ENCODE measurements at places on chromosomes 1 and 21. TPM values are rescaled to one million over a fixed set of nuclear protein-coding genes. Genes with fewer than 3 reads are reported as not detected.

GRCh38 chr1:29390491-29391361 is 154.4 kb downstream of the PTPRU start:
- H3K27ac ChIP-seq: no peak overlapping the region
- H3K36me3 ChIP-seq: no peaks in the 10 kb centered on the region
- no peak for DNase-seq
- no peaks in the 10 kb centered on the region for H3K4me1 ChIP-seq
- H3K4me3 ChIP-seq: no peak overlapping the region

GRCh38 chr1:60833173-60833572 is 249.2 kb upstream of the NFIA start:
- H3K4me3 ChIP-seq: no peak overlapping the region
- no peak for DNase-seq
- H3K27me3 ChIP-seq: no peaks in the 10 kb centered on the region
- H3K27ac ChIP-seq: no peak overlapping the region

- peak overlapping the region; percentile 21 for H3K27ac ChIP-seq
- H3K4me3 ChIP-seq: no peak overlapping the region
- DNase-seq: no peak
- no peaks in the 10 kb centered on the region for H3K27me3 ChIP-seq
Measured at GRCh38 chr1:28172713-28173150, 3.8 kb downstream of the PTAFR start.

- DNase-seq: peak; percentile 81
- H3K4me3 ChIP-seq: no peak overlapping the region
- H3K4me1 ChIP-seq: peaks cover 28% of the 10 kb centered on the region
- no peaks in the 10 kb centered on the region for H3K27me3 ChIP-seq
- no peaks in the 10 kb centered on the region for H3K36me3 ChIP-seq
Measured at GRCh38 chr1:230878591-230878990, 10.3 kb upstream of the C1orf198 start.

DNA sequence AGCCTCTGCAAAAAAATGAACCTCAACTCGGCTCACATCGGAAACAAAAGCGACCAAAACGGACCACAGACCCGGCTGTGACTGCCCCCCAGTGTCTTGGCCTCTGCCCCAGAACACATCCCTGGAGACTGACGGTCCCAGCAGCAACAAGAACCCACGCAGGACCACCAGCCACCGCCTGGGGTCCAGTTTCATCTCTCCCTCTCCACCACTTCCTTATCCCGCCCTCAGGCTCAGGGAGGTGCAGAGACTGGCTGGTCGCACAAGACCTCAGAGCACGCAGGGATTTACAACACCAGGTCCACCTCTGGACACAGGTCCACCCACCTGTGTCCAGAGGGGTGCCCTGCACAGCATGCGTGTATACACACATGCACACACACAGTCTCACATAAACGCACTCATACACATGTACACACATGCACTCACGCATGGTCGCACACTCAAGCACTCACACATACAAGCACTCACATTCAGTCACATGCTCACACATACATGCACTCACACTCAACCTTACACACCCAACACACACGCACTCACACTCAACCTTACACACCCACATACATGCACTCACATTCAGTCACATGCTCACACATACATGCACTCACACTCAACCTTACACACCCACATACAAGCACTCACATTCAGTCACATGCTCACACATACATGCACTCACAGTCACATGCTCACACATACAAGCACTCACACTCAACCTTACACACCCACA is 18.6 kb upstream of the TMEM52 start:
- H3K27me3 ChIP-seq: peaks cover 17% of the 10 kb centered on the region
- H3K4me1 ChIP-seq: no peaks in the 10 kb centered on the region
- no peaks in the 10 kb centered on the region for H3K36me3 ChIP-seq
- H3K27ac ChIP-seq: no peak overlapping the region
- H3K4me3 ChIP-seq: no peak overlapping the region

GRCh38 chr1:14817223-14818170 is 219.0 kb downstream of the KAZN start:
- H3K27ac ChIP-seq: no peak overlapping the region
- H3K36me3 ChIP-seq: no peaks in the 10 kb centered on the region
- peaks cover 3% of the 10 kb centered on the region for H3K27me3 ChIP-seq
- no peaks in the 10 kb centered on the region for H3K4me1 ChIP-seq

The SELE gene
- total RNA-seq: not detected
